GM13976 (cell line): ENCODE measurements at places on chromosomes 7 and 10.

DNA sequence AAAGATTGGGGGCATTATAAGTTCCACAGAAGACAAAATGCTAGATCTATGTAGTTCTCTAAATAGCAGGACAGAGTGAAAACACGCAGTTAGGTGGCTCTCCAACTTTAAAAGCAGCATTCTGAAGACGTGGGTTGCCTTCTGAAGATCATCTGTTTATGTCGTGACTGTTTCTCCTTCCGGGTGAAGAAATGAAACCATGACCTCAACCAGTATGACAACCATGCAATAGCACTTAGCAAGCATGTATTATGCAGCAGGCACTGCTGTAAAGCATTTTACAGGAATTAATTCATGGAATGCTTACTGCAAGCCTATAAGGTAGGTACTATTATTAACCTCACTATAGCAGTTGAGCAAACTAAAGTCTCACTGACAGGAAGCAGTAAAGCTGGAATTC, 125.2 kb downstream of the SLC25A13 start:
- no peak for DNase-seq

GRCh38 chr7:74573512-74573911, 84.0 kb upstream of the GTF2I start:
- no peak for DNase-seq

DNA sequence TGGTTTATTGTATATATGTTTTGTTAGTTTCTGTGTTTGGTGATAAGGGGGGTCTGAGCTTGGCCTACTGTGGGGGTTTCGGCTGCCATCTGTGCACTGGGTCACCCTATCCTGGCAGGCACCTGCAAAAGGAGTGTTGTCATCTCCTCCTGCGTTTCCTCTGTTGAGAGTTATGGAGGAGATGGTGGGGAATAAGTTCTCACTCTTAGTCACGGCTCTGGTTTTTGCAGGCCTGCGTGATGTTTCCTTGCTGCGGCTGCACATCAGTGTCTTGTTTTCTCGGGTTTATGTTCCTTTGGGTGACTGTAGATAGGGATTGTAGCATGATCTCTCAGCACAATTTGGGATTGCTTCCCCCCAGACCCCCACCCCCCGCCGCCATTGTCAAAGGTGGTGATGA, 36.8 kb downstream of the CCM2 start:
- DNase-seq = no peak

GRCh38 chr7:34846976-34847375, 189.0 kb downstream of the NPSR1 start:
- no peak for DNase-seq

GRCh38 chr7:82629583-82629982, 186.0 kb upstream of the CACNA2D1 start:
- DNase-seq = no peak

DNA sequence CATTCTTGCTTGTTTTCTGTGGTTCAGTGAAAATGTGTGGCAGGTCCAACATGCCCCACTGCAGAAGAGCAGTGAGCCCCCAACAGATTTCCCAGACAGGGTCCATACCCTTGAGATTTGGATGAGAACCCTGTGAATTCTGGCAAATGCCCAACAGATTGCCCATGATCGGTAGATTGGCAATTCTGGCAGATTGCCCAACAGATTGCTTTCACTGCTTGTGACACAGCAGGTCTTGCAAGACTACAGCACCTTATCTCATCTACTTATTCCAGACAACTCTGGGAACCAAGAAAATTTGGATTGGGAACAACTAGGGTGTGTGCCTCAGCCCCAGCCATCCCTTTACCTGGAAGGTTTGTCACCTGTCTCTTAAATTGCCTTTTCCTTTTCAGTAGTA, 143.7 kb upstream of the COL1A2 start:
- no peak for DNase-seq

GRCh38 chr10:6929148-6929830, 349.2 kb upstream of the PRKCQ start:
- DNase-seq = no peak

GRCh38 chr10:44132361-44133289, 252.3 kb downstream of the CXCL12 start:
- no peak for DNase-seq

DNA sequence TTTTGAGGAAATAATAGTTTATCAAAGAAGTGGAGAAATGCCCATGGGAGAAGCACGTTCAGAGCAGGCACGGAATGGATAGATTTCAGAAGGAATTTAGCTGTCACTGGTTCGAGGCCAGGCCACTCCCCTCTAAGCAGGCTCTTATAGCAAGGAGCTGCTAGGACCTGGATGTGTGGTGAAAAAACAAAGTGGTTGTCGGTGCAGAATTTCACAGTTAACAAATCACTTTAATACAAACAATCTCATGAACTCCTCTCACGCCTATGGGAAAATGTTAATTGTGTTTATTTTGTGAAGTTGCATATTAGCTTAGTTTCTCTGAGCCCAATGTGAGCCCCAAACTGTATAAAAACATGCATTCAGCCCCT, 176.3 kb downstream of the PKD1L1 start:
- DNase-seq = no peak

DNA sequence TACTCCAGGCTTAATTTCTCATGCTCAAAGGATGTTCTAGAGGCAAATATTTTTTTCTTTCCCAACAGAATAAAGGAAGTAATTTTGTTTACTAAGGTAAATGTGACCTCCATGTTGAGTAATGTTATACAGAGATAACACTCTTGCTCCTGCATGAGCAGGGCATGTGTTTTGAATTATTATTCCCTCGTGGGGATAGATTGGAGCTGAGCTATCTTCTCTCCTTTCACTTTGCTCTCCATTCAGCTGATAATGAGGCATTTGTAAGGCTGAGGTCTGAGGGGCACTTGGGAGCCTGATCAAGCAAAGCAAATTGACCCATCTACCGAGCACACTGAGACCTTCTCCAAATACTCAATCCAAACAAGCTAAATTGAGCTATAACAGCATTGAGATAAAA, 50.7 kb upstream of the GHITM start:
- no peak for DNase-seq

GRCh38 chr7:116632384-116632783, 39.6 kb upstream of the MET start:
- no peak for DNase-seq

- no peak for DNase-seq
Observed at GRCh38 chr7:33041631-33042428, 20.7 kb downstream of the NT5C3A start.

DNA sequence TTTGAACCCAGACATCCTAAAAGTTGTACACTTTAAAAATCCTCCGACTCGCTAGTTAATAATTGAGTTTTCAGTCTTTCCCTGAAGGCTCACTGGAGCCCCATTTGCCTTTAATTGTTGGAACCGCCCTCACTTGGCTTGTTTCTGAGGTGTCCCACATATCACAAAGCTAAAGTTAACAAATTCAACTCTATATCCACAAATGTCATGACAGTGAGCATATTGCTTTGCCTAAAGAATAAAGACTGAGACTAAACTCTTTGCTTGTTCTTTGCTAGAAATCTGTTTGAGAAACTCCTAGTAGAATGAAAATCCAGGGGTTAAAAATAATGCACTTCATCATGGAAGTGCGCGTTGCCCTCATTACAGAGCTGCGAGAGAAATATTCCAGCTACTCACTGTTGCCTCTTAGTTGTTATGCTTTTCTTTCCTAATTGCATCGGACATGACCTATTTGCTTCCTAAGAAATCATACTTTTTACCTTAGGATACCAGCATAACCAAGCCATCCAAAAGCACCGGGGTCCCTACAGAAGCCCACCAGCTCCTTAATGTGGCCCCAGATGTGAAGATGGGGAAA, 752 bp downstream of the THSD7A start:
- no peak for DNase-seq

DNA sequence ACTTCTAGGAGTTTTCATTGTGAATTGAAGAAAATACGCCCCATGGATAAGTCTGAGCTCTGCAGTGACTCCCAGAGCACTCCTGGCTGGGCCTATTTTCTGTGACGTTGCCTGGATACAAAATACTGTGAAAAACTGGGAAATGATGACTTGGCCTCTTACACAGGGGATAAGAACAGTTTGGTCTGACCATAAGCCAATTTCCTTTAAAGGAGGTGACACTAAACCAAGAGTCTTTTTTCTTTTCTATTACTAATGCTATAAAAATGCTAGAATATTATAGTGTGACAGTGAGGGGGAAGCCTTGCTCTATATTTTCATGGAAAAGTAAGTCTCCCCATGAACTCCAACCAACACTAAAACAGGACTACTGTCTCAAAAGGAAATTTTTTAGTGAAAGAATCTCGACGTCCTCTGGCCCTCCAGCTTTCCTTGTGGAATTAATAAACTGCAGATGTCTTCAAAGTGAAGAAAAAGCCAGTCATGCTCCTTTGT, 45.5 kb downstream of the MYOF start:
- DNase-seq = no peak

DNA sequence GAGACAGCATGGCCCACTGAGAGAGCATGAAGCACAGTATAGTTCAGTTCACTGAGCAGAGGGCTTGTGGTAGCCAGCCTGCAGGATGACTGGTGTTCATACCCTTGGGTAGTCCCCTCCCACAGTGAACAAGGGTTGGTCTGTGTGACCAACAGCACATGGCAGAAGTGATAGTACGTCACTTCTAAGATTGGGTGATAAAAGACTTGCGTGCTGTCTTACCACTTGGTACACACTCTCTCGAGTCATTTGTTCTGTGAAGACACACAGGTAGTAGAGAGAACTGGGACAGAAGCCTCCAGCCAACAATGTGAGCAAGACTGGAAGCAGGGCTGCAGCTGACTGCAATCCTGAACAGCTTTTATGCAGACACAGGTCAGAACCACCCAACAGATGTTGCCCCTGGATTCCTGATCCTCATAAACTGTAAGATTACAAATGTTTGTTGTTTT, 14.6 kb downstream of the EPC1 start:
- peak; percentile 59 for DNase-seq

DNA sequence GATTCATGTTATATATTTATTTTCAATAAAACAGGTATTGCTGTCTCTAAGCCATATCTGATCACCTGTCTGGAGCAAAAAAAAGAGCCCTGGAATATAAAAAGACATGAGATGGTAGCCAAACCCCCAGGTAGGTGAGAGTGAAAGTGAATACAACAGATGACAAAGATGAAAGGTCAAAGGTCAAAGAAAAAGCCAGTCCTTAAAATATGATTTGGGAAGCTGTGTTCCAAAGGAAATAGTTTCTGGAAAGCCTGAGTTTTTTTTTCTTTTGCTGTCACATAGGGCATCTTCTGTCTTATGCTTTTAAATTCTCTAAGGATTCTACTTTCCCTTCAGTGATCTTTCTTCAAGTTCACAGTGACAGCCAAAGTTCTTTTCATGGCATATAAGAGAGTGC, 25.9 kb downstream of the ZNF107 start:
- no peak for DNase-seq

- DNase-seq = peak; percentile 86
Observed at GRCh38 chr7:141701489-141702046, 398 bp downstream of the DENND11 start.

- DNase-seq = no peak
Observed at GRCh38 chr7:43636093-43636492, 53.2 kb downstream of the STK17A start.

- no peak for DNase-seq
Observed at GRCh38 chr7:32155712-32156111, 85.5 kb upstream of the PDE1C start.

DNA sequence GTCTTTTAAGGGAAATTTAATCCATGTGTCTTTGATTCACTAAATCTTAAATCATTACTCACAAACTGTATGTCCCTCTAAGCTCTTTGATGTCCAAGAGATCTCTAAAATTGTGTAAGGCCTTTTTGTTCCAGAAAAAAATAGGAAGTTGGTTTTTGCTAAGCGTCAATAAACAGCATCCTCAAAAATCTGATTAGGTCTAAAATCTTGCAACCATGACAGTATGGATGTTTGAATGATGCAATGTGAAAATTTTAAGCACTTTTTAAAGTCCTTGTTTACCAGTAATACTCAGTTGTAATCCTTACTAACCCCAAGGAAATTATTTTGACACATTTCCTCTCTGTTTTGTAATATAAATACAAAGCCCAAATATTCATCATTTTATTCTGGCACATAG, 6.8 kb downstream of the MET start:
- DNase-seq = no peak

- DNase-seq = peak; percentile 44
Observed at GRCh38 chr7:144818511-144818910, 17.3 kb downstream of the TPK1 start.

GRCh38 chr7:116021237-116021636, 9.3 kb downstream of the TFEC start:
- no peak for DNase-seq

- no peak for DNase-seq
Observed at GRCh38 chr7:123798532-123799188, 46.3 kb upstream of the HYAL4 start.

DNA sequence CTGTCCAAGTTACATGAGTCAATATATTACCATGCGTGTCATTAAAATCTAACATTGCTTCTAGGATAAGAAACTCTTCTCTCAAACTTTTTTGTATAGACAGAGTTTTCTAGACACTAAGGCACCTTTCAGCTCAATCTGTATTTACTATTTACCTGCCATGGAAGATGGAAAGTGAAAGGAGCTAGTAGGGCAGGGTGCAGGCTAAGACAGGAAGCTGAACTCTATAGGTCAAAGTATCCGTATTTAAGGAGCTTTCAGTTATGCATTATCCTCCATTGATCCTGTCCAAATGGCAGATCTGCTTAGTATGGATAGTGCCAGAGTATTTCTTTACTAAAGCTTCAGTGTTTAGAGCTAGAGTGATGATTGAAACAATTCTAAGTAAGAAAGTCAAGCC, 612.8 kb downstream of the IPMK start:
- DNase-seq = no peak

DNA sequence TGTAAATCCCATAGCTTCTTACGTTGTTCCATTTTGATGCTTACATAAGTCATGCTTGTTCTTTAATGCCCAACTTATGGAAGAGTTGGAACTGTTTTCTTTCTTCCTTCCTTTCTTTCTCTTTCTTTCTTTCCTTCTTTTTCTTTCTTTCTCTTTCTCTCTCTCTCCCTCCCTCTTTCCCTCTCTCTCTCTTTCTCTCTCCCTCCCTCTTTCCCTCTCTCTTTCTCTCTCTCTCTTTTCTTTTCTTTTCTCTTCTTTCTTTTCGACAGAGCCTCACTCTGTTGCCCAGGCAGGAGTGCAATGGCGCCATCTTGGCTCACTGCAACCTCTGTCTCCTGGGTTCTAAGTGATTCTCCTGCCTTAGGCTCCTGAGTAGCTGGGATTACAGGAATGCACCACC, 18.9 kb downstream of the FAM131B start:
- DNase-seq = no peak

GRCh38 chr7:43531700-43532099, 51.2 kb upstream of the STK17A start:
- DNase-seq = no peak

DNA sequence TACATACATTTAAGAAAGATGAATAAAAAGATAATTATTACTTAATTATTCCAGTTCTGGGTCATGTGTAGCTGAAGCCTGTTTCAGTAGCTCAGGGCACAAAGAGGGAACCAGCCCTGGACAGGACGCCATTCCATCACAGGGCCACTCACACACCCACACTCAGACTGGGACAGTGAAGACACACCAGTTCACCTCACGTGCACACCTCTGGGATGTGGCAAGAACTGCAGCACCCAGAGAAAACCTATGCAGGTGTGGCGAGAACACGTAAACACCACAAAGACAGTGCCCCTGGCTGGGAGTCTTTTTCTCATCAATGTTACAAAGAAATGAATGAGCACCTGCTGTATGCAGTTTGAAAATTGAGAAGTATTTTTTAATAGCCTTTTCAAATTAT, 1.6 kb upstream of the IDI1 start:
- DNase-seq = no peak
